ENCODE measurements at places on chromosomes 3 and 15. TPM values are rescaled to one million over a fixed set of nuclear protein-coding genes. Genes with fewer than 3 reads are reported as not detected.

ELL3 gene
- 9.3 TPM for polyA plus RNA-seq

RPS17 gene
- 1,332 TPM for polyA plus RNA-seq

SEMA5B gene
- not detected for polyA plus RNA-seq

ST8SIA2 gene
- not detected for polyA plus RNA-seq

GOLGA6D gene
- not detected for polyA plus RNA-seq

MESP2 gene
- not detected for polyA plus RNA-seq

KY gene
- not detected for polyA plus RNA-seq

GAP43 gene
- not detected for polyA plus RNA-seq

PLSCR5 gene
- not detected for polyA plus RNA-seq

Data from IgD-negative memory B cell (primary cell).